ENCODE measurements at places on chromosomes 11 and 22.

GRCh38 chr11:60809249-60809648 lies 24.1 kb downstream of the MS4A10 start:
- no peak for DNase-seq

GRCh38 chr22:20174785-20175596 lies 24.1 kb upstream of the CCDC188 start:
- DNase-seq: no peak

- DNase-seq: peak; percentile 42
Measured at GRCh38 chr22:29914165-29914564, 31.2 kb downstream of the MTMR3 start.

DNA sequence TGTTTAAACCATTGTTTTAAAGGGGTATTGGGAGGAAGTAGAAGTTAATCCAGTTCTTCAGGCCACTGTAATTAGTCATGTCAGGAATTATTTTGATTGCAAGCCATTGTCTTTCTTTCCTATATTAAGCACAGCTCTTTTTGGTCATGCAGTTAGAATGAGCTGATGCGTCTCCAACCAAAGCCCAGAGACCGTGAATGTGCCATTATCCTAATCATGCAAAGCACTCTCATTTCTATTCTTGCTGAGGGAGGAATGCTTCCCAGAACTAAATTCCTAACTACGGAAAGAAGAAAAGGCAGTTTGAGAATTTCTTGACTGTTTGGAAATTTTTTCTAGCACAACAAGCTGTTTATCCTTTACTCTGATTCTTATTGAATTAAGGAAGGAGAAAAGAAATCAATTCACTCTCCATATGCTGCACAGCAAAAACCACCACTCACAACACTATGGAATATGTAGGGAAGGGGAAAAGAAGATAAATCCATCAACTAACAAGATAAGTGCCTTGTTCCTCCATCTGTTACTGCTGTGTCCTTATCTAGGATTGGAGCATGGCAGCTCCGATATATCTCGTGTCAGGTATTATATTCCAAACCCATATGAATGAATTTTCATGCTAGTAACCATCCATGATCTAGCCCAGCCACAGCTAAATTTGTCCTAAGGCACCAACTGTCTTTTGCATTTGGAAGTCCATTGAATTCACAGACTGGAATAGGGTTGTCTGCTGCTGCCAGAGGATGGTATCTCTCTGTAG lies 70.8 kb downstream of the NTM start:
- DNase-seq: no peak

DNA sequence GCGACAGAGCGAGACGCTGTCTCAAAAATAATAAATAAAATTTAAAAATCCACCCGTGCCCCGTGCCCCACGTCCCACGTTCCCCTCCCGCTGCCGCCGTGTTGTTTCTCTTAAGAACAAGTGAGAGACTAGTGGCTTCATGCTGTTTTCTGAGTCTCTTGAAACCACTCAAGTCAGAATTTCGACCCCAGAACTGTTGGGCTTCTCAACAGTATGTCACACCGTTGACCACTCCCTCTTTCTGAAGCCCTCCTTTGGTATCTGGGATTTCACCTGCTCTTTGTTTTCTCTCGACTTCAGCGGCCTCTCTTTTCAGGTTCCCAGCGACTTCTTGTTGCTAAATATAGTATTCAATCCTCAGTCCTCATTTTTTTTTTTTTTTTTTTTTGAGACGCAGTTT lies 974 bp downstream of the PPIL2 start:
- DNase-seq: no peak

DNA sequence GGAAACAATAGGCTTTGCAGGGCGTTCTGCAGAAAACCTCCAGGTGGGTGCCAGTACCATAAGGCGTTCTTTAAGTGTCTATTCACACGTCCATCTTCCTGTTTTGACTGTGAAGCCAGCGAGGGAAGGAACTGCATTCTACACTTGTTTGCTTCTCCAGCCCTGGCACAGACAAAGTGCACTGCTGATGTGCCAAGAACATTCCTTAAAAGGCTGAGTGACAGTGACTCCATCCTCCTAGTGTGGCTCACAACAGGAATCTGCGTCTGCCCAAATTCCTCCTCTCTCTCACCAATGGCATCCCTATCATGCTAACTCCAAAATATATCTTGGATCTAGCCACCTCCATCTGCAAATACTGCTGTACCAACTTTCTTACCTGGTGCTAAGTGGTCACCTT lies 407.4 kb upstream of the SYN3 start:
- no peak for DNase-seq

DNA sequence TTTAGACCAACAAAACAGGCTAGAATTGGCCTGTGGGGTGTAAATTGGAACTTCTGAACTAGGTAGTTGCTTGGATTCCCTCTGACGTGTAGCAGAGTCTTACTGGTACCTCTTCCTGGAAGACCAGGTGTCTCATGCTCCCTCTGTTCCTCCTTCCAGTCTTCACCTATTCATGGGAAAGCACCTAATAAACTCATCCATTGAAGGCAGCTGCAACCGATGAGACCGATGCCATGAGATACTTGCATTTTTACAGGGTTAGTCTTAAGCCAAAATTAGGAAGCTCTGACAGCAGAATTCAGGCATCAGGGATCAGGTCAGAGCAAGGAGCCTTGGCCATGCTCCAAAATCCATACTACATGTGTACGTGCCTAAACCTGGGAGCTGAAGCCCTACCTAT lies 13.2 kb upstream of the HEPHL1 start:
- no peak for DNase-seq

- DNase-seq: no peak
Measured at GRCh38 chr11:4059424-4059823, 35.2 kb upstream of the RRM1 start.

GRCh38 chr22:30114361-30114760 lies 34.1 kb downstream of the HORMAD2 start:
- DNase-seq: no peak

DNA sequence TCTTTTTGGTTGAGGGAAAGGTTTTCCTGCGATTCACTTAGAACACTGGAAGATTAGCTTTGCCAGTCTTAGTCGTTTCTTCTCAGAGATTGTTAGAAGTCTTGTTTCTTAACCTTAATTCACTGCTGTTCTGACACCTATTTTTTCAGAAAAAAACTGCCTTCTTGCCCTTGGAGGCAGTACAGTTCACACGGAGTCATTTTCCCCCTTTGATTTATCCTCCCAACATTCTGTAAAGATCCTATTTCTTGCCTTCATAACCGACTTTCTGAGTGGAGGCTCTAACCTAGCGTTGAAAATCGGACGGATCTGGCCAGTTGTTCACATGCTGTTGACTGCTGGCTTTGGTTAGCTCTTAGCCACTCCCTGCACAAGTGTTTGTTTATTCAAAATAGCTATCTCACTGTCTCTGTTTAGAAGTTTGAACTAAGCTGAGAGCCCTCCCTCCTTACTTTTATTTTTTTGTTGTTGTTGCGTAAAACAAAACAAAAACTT lies 737 bp downstream of the BCL2L13 start:
- DNase-seq: no peak

- DNase-seq: peak; percentile 49
Measured at GRCh38 chr11:122981388-122982264, at the start of gene BSX. BSX (minus strand) TSS chr11:122981834; CDS start chr11:122981671, 163 bp downstream.

All from PC-9 (cell line).